ENCODE measurements at places on chromosomes 2 and 18.

- no peak for DNase-seq
Measured at GRCh38 chr2:63743982-63744966, 97.4 kb upstream of the UGP2 start.

DNA sequence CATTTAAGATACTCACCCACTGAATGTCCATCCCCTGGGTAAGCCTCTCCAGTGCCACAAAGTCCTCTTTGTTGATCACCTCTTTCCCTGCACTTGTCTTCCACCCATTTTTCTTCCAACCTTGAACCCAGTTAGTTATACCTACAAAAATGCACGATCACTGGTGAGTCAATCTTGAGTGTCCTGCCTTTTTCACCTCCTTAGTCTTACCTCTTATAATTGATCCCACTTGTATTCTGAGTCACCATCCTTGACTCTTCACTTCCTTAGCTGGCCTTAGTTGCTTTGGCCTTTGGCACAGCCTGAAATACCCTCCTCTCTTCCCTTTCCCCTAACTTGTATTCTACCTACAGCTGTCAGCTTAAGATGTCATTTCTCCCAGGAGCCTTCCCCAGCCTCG is 10.2 kb downstream of the RNASEH1 start:
- DNase-seq = no peak

GRCh38 chr2:197786010-197786877 is 1.1 kb upstream of the BOLL start:
- peak; percentile 69 for DNase-seq

DNA sequence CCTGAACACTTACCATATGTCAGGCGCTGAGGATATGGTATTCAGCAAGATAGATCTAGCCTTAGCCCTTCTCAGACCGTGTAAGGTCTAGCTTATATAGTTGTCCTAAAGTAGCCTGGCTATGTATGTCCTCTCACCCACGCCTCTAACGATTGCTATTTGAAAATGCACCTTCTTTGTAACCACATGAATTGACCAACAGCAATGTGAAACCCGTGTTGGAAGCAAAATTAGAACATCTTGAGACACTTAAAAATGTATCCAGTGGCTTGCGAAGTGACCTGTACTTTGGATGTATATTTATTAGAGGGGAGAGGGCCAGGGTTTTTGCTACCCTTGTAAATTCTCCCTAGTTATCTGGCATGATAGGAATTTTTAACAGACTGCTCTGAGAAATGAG is 860.0 kb upstream of the ZEB2 start:
- DNase-seq = no peak

DNA sequence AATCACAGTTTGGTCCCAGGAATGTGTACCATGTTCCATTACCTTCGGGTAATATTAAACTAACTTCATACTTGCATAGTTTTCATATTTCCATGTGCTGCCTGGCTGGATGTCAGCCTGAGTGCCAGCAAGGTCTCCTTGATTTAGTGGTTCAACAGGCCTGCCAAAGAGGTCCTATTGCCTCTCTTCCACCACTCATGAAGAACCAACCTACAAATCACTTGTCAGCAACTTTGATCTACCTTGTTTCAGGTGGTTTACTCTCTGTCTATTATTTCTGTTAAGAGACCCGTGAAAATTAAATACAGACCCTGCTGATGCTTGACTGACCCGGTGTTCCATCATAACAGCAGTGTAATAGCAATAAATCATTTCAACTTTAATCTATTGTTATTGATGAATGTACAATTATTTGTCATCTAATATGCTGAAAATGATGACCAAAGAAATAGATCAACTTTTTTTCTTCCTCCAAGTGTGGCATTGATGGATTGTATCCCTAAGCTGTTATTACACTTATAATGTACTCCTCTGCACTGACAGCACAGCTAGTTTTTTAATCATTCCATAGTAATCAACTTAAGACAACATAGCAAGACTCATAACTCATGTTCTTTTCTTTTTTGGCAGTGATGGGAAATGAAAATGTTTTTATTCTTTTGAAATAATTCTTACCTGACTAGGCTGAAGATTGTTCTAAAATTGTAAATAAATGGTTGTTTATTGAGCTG is 1220.2 kb upstream of the ACVR2A start:
- no peak for DNase-seq

DNA sequence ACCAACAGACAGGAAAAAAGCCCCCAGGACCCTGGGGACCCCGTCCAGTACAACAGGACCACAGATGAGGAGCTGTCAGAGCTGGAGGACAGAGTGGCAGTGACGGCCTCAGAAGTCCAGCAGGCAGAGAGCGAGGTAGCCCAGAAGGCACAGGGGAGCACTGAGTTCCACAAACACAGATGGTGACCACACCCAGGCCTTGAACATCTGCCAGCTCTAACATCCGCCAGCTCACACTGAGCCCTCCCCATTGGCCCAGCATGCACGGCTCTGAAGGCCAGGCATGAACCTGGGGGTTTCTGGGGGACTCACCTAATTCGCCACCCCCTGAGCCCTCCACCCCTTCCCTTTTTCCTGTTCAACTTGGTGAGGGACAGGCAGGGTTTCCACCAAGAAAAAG is 25.6 kb upstream of the PRLH start:
- no peak for DNase-seq

- DNase-seq = no peak
Measured at GRCh38 chr2:113157897-113158753, 15.6 kb upstream of the PSD4 start.

Measured in activated CD4-positive, alpha-beta T cell treated with anti-CD3 and anti-CD28 coated beads, Interleukin-2, amount 10 ng/mL, durations not matched to agents 7 days and 5 days (primary cell).